ENCODE measurements at places on chromosomes 11 and 22.

DNA sequence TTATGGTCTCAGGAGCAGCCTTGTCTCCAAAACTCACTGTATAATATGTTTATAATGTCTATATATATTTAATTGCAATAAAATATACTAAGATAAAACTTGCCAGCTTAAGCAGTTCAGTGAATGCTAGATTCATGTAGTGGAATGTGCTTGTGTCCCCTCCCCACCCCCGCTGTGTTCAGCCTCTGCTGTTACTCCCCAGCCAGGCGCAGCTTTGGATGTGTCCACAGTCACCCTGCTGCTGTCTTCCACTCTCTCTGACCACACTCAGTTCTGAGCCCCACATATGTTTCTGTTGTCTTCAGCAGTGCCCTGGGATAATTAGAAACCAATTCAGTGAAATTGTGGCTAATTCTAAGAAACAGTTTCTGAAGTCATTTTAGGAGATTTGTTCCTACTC is 52.2 kb downstream of the PPFIA1 start:
- DNase-seq, result no peak
- H3K4me1 ChIP-seq, result peaks cover 3% of the 10 kb centered on the region
- H3K27me3 ChIP-seq, result no peaks in the 10 kb centered on the region
- H3K36me3 ChIP-seq, result peaks cover 22% of the 10 kb centered on the region
- H3K4me3 ChIP-seq, result no peak overlapping the region

DNA sequence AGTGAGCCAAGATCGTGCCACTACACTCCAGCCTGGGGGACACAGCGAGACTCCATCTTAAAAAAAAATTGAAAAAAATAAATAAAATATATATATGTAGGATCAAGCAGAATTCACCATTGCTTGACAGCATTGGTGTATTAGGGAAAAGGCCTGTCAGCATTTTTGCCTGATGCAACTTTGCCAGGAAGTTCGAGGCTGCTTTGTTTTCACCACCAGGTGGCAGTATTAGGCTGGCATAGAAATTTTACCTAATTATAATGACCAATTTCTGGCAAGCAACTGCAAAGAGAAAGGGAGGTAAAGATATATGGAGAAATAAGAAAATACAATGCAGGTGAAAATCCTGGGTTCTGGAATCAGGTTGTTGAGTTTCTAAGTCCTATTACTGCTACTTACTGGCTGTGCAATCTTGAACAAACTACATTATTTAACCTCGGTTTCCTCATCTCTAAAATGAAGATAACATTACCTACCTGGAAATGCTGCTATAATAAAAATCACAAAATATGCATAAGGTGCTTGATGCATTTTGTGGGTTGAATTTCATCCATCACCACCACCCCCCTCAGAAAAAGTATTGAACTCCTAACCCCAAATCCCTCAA is 24.7 kb downstream of the LAYN start:
- H3K36me3 ChIP-seq, result no peaks in the 10 kb centered on the region
- H3K27ac ChIP-seq, result no peak overlapping the region
- H3K4me3 ChIP-seq, result no peak overlapping the region

DNA sequence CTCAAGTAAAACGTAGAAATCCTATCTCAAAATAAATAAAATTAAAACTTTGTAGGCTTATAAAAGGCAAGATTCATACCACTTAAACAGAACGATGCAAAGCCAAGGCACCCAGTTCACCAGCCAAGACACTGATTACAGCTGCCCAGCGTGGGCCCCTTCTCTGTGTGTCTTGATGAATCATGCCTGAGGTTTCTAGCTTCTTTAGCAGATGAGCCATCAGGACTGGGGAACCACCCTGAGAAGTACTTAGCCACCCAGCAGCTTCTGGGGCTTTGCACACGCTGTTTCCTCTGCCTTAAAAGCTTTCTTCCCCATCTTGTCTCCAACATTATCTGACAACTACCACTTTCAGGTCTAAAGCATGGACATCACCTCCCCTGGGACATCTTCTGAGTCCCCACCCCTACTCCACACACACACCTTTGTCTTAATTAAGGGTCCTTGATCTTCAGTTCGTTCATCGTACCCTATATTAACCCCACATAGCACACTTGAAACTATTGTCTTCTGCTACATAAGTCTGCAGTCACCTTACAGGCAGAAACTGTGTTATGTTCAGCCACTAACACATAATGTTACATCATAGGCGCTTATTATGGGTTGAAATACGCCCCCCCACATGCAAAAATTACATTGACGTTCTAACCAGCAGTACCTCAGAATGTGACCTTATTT is 8.7 kb upstream of the LAYN start:
- no peak overlapping the region for H3K4me3 ChIP-seq
- H3K36me3 ChIP-seq, result no peaks in the 10 kb centered on the region
- H3K27ac ChIP-seq, result no peak overlapping the region
- no peaks in the 10 kb centered on the region for H3K27me3 ChIP-seq
- peaks cover 14% of the 10 kb centered on the region for H3K4me1 ChIP-seq

- DNase-seq, result no peak
- H3K27me3 ChIP-seq, result no peaks in the 10 kb centered on the region
- no peaks in the 10 kb centered on the region for H3K4me1 ChIP-seq
- H3K36me3 ChIP-seq, result no peaks in the 10 kb centered on the region
- H3K27ac ChIP-seq, result no peak overlapping the region
These were observed 149.5 kb downstream of the PGR start for GRCh38 chr11:100980156-100980555.

- no peak overlapping the region for H3K27ac ChIP-seq
- no peaks in the 10 kb centered on the region for H3K27me3 ChIP-seq
These were observed 644.1 kb downstream of the OPCML start for GRCh38 chr11:132888226-132888625.

All from HCT116 (cell line).